ENCODE measurements at places on chromosomes 11 and 22. TPM values are rescaled to one million over a fixed set of nuclear protein-coding genes. Genes with fewer than 3 reads are reported as not detected.

The MS4A6E gene
- total RNA-seq: not detected

The TPBGL gene
- total RNA-seq: not detected

The AIFM3 gene
- total RNA-seq: 0.33 TPM

The OR8A1 gene
- total RNA-seq: not detected

The ELFN2 gene
- 0.09 TPM for total RNA-seq

GRCh38 chr22:40121461-40121860 lies 56.3 kb upstream of the TNRC6B start:
- H3K4me1 ChIP-seq: peaks cover 21% of the 10 kb centered on the region
- H3K36me3 ChIP-seq: no peaks in the 10 kb centered on the region
- H3K27ac ChIP-seq: no peak overlapping the region
- H3K4me3 ChIP-seq: no peak overlapping the region

Data from CD8-positive, alpha-beta memory T cell (primary cell).